Stimulated activated CD8-positive, alpha-beta memory T cell treated with anti-CD3 and anti-CD28 coated beads, Interleukin-7, amount 100 ng/mL, for 1 hour (primary cell): ENCODE measurements at places on chromosomes 2 and 18.

- DNase-seq = no peak
Observed at GRCh38 chr2:42073739-42074503, 26.1 kb downstream of the PKDCC start.

- DNase-seq = no peak
Observed at GRCh38 chr2:33366473-33366872, 110.0 kb upstream of the RASGRP3 start.

DNA sequence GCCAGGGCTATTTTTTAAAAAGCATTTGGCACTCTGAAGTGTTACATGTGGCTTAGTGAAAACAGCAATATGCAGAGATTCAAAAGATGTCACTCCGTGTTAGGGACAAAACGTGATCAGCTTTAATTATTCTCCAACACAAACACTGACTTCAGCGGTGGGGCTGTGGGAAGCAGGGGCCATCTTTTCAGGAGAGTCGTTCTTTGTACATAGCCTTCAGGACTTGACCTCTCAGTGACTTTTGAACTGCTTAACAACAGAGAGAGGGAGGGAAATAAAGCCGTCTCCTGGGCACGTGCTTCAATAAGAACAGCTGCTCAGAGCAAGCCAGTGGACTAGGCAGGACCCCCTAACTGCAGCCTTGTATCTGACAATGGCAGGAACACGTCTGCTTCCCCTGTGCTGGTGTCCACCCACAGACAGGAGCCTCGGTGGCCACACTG, 95.0 kb upstream of the HDAC4 start:
- no peak for DNase-seq

- DNase-seq = no peak
Observed at GRCh38 chr18:61929881-61930640, 37.3 kb upstream of the RNF152 start.

DNA sequence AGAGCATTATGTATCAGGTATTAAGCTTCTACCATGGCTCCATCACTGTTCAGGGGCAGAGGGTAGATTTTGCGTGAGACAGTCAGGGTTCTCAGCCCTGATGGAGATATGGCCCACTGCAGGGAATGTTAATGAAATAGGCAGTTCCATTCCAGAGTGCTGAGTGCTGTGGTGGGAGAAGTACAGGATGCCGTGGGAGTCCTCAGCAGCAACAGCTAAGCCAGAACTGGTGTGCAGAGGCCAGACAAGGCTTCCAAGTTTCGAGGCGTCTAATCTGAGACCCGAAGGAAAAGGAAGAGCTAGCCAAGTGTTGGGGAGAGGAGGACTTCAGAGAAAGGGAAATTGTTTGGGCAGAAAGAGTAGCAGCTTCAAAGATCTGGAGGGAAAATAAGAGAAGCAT, 30.2 kb upstream of the MAPRE2 start:
- no peak for DNase-seq

DNA sequence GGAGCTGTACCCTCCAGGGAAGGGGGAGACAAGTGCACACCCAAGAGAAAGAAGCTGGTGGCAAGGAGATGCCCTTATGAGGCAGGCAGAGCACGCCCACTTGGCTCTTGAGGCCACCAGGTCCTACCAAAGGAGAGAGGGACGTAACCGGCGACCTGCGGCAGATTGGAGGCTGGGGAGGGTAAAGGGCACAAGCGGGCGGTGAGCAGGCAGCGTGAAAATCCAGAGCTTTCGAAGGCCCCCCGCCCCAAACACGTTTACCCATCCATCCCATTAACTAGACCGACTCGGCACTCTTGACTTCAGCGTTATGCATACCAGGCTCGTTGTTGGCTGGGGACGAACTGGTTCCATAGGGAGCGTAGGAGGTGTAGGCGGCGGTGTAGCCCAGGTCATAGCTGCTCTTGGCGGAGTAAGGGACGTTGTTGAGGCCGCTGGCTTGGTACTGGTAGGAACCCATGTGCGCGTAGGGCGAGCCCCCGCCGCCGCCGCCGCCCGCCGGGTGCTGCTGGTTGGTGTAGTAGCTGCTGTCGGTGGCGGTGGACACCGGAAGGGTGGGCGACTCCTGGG, 794 bp downstream of the DLX2 start:
- DNase-seq = no peak

- DNase-seq = no peak
Observed at GRCh38 chr2:99365661-99366060, 28.5 kb downstream of the EIF5B start.

DNA sequence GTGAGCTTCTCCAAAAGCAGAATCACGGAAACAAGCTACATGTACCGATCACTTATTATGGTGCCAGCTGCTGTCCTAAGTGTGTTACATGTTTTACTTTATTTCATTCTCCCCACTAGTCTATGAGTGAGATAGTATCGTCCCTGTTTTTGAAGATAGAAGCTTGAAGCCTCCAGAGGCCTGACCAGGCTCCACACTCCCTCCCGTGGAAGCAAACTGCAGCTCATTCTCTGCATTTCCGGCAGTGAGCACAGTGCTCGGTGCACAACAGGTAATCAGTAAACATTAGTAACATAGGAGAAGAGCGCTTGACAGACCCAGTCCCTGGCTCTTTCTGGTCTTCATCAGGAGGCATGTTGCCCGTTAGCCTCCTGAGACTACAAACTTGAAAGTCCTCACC, 72.9 kb downstream of the ZBTB7C start:
- no peak for DNase-seq

DNA sequence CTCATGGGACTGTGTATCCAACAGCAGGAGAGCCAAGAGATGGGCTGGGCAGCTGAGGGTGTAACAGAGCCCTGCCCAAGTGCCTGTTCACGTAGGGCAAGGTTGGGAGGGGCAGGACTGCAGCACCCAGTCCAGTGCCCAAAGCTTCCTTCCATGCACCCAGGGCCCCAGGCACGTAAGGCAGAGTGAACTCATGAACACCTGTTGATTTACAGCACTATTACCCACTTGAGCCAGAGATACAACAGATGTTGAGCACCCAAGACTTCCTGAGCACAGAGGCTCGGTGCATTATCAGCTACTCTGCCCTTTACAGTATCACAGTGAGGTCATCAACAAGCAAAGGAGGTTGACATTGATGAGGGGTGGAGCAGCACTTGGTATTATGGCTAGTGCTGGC, 50.2 kb upstream of the FHL2 start:
- DNase-seq = no peak

- DNase-seq = no peak
Observed at GRCh38 chr2:45567288-45567963, 43.6 kb downstream of the SRBD1 start.

DNA sequence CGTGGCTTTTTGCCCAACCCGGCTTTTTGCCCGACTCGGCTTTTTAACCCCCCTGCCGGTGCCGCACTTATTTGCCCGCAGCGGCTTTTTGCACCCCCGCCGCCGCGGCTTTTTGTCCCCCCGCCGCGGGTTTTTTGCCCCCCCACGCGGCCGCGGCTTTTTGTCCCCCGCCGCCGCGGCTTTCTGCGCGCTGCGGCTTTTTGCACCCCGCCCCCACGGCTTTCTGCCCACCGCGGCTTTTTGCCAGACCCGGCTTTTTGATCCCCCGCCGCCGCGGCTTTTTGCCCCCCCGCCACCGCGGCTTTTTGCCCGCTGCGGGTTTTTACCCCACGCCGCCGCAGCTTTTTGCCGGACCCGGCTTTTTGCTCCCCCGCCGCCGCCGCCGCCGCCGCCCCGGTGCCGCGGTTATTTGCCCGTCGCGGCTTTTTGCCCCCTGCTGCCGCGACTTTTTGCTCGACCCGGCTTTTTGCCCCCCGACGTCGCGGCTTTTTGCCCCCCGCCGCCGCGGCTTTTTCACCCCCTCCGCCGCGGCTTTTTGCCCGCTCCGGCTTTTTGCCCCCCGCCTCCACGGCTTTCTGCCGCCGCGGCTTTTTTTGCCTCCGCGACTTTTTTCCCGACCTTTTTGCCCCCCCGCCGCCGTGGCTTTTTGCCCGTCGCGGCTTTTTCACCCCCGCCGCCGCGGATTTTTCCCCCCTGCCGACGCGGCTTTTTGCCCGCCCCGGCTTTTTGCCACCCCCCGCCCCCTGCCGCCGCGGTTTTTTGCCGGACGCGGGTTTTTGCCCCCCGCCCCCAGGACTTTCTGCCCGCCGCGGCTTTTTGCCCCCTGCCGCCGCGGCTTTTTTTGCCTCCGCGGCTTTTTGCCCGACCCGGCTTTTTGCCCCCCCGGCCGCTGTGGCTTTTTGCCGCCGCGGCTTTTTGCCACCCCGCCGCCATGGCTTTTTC, 2786.5 kb downstream of the RPIA start:
- no peak for DNase-seq

DNA sequence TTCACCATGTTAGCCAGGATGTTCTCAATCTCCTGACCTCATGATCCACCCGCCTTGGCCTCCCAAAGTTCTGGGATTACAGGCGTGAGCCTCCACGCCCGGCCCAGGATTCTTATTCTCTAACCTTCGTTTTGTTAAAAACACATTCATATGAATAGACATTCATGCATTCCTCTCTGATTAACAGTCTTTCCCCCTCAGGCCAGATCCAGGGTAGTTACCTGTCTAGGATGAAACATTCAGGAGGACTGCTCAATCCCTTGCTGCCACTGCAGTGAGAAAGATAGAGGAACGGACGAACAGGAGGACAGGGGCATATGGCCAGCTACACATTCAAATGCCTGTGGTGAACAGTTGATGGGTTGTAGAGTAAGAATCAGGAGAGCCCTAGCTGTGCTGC, 39.6 kb upstream of the EPC2 start:
- DNase-seq = no peak

DNA sequence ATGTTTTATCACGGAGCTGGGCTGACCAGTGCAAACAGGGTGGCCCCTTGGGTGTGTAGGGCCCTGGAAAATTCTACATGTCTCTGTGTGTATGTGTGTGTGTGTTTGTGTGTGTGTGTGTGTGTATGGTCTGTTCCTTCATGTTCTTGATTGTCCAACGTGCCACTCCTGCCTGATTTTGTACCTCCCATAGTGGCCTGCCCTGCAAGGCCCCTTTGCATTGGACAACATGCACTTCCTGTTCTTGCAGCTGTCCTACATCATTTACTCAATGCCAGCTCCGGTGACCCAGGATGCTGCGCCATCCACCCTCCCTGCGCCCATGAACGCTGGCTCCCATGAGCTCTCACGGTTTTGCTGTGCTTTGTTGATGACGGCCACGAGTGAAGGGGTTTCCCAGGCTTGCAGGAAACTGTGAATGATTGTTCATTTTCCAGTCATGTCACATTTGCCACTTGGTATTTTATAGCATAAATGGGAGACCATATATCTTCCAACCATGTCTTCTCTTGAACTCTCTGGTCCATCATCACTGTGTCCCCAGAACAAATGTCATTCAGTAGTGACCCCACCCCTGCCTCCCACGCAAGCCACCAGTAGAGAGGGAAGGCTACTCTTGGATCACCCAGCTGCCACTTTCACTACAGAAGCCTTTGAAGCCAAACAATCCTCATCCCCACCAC, 69.7 kb upstream of the NCK2 start:
- no peak for DNase-seq

- DNase-seq = no peak
Observed at GRCh38 chr2:8107621-8108378, 574.1 kb upstream of the ID2 start.

DNA sequence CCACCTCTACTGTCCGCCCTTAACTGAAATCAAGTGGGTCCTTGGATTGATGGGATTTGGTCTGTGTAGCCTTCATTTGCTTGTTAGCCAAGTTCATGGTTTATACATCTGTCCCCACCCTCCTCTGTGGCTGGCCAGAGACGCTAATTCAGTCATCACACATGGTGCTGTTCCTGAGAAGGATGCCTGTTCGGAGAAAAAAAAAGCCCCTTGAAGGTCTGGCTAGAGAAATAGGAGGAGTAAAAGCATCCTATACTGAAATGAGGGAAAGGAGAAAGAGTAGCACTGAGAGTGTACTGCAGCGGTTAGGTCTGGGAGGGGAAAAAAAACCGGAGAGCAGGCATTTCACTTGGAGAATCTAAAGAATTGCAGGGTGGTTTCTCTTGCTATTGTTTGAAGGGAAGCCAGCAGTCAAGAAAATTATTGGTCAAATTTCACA, 180.6 kb upstream of the EPAS1 start:
- DNase-seq = no peak

DNA sequence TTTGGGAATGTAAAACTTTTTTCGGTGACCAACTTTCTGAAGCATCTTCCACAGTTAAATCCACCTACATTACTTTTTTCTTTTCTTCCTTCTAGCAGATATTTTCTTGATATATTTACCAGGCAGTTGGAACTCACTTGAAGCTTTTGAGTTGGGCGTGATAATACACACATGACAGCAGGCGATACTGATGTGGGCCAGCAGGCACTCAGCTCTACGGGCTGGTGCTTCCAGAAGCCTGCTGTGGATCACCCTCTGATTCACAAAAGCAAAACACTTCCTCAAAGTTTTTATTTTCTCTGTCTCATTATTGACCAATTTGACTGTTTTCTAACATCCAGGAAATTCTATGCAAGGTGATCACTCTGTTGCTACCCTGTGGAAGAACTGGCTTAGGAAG, 22.9 kb downstream of the GRHL1 start:
- no peak for DNase-seq

- no peak for DNase-seq
Observed at GRCh38 chr18:52536039-52536438, 196.0 kb downstream of the DCC start.

- no peak for DNase-seq
Observed at GRCh38 chr2:230634146-230634545, 78.5 kb upstream of the CAB39 start.

DNA sequence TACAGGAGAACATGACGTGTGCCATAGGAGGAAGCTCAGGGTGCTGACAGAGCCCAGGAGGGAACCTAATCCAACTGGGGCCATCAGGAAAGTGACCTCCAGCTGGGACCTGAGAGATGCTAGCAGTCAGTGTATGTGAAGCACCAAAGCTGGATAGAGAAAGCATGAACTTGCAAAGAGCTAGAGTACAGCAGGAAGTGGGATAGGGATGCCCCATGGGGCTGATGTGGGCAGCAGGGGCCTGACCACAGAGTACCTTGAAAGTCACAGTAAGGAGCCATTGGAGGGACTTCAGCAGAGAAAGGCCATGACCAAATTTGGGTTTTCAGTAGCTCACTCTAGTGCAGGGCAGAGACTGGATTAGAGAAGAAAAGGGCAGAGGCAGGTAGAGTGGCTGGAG, 91.6 kb upstream of the TTC39C start:
- no peak for DNase-seq

DNA sequence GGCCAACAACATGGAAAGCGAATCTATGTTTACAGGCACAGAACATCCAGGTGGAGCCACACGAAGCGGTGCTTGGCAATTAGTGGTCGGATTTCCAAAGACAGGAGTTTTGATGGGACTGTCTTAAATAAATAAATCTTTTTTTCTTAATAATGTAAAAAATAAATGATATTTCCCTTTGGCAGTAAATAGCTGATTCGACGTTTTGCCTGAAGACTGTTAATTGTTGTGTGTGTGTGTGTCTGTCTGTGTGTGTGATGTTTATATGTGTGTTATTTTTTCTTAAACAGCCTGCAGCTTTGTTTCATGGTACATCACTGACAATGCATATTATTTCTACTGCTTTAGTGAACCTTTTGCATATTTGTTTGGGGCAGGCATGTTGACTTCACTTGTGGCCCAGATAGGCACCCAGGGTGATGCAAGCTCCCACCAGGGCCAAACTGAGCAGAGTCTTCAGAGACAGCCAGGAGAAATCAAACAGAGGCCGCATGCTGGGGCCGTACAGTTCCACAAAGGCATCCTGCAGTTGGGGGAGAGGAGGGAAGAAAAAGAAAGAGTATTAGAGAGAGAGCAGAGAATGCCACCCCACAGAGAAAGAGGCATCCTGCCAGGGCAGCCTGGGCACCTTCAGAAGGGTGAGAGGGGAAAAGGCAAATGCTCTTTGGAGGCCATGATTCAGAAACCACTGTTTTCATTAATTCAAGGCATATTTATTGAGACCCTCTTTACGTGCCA, 191.2 kb downstream of the BCL2 start:
- no peak for DNase-seq

- DNase-seq = no peak
Observed at GRCh38 chr2:108612153-108612513, 77.9 kb downstream of the LIMS1 start.

- DNase-seq = no peak
Observed at GRCh38 chr18:39494211-39494896, 1928.8 kb upstream of the CELF4 start.
